ENCODE measurements at places on chromosomes 1 and 21.

DNA sequence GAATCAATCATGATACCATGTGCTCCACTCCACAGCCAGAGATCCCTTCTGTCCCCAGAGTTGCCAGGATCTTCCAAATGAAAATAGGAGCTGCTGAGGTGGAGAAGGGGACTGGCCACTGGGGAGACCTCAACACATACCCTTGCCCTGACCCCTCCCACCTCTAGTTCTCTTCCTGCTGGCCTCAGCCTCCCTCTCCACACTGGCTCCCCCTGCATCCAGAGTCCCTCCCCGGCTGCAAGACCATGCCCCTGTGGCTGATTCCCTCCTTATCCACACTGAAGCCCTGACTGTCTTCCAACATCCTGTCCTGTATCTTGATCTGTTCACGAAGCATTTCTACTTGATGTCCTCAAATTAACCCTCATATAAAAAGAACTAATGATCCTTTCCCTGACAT, 21.1 kb upstream of the CDK18 start:
- no peak for DNase-seq

GRCh38 chr1:55781003-55781402, 565.8 kb upstream of the USP24 start:
- no peak for DNase-seq

DNA sequence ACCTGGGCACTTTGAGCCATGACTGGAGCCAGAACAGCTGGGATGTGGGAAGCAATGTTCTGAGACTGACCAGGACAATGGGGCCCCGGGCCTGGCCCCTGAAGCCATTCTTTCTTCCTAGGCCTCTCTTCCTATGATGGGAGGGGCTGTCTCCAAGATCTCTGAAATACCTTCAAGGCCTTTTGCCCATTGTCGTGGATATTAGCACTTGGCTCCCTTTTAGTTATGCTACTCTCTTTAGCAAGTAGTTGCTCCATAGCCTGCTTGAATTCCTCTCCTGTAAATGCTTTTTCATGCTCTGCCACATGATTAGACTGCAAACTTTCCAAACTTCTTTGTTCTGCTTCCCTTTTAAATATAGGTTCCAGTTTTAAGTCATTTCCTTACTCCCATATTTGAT, 262.9 kb upstream of the CACYBP start:
- no peak for DNase-seq

DNA sequence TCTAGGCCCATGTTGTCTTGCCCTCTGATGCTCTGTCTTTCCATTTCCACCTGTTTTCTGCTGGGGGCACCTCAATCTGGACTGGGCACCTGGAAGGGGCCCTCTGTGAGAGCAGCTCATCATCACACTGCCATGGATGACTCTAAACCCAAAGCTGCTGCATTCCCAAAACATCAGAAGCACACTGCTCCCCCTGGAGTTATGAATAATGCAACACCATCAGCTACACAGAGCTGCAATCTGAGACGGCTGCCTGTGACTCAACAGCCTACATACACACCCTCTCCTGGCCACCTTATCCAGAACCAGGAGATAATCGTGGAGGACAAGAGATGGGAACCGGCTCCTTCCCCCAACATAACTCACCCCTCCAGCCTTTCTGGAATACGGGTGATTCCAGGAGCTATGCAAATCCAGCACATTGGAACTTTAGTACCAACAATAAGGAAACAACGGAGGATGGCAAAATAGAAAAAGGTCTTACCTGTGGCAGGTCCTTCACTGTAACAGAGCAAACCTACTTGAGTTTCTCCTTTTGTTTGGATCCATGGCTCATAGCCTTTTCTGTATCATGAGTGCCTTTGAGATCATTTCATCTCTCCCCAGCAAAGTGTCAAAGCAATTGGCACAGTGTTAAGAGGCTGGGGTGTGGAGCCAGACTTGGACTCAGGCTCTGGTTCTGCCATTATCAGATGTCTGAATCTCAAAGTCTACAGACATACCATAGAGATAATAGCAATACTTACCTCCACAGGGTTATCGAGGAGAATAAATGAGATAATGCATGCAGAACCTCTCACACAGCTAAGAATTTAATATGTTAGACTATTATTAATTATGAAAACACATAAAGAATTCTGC, 29.3 kb downstream of the AK2 start:
- no peak for DNase-seq

DNA sequence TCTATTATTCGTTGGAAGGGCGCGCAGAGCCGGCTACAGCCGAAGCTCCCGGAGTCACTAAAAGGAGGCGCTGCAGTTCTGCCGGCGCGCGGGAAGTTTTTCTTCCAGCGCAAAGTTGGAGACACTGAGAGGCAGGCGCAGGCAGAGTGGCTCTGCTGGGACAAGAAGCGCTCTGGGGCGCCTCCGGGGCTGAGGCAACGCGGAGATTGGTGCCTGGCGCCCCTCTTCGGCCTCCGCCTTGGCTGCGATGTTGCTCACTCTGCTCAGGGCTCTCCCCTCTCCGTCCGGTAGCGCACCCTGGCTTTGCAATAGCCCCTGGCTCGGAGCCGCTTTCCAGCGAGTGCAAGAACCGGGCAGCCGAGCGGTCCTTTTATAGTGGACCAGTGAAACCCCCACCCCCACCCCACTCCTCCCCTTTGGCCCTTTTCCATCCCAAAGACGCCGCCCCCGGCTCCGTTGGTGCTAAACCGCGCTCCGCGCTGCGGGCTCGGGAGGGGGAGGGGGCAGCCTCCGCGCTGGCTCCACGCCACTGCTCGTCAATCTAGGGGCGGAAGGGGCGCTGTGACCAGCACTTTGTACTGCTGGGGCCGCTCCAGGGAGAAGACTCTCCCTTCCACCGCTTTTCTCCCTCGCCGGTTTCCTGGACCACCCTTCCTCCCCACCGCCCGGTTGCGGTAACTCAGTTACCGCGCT, at the start of gene ADAMTS1:
TSS of gene ADAMTS1 (minus strand) at position 344 of the 693 bp plus-strand sequence. CDS start 455 bp downstream, outside the sequence.
- DNase-seq, result no peak

- DNase-seq, result no peak
Measured at GRCh38 chr1:94851571-94851970, 31.4 kb downstream of the SLC44A3 start.

GRCh38 chr1:3051270-3052268, 17.4 kb upstream of the PRDM16 start:
- no peak for DNase-seq

GRCh38 chr1:2856066-2856390, 54.5 kb upstream of the TTC34 start:
- DNase-seq, result no peak

- no peak for DNase-seq
Measured at GRCh38 chr1:152067150-152067549, 21.7 kb downstream of the TCHHL1 start.

DNA sequence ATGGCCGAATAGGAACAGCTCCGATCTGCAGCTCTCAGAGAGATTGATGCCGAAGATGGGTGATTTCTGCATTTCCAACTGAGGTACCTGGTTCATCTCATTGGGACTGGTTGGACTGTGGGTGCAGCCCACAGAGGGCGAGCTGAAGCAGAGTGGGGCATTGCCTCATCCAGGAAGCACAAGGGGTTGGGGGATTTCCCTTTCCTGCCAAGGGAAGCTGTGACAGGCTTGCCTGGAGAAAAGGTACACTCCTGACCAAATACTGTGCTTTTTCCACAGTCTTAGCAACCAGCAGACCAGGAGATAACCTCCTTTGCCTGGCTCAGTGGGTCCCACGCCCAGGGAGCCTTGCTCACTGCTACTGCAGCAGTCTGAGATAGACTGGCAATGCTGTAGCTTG, 66.9 kb downstream of the HSD3B1 start:
- DNase-seq, result no peak

DNA sequence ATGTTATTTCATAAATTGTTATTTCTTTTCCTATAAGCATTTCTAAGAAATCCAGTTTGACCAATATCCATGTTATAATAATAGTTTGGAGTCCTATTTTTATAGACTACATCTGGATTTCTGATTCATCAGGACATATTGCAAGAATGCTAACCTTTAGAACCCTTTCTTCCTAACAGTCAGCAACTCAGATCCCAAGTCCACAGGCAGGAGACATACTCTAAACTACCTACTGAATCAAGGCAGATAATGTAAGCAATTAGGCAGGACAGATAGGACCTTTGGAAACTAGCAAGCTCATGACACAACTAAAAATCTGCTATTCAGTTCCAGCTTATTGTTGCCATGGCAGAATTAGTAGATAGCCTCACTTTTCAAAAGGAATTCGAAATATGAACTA, 104.1 kb downstream of the DENND1B start:
- no peak for DNase-seq

DNA sequence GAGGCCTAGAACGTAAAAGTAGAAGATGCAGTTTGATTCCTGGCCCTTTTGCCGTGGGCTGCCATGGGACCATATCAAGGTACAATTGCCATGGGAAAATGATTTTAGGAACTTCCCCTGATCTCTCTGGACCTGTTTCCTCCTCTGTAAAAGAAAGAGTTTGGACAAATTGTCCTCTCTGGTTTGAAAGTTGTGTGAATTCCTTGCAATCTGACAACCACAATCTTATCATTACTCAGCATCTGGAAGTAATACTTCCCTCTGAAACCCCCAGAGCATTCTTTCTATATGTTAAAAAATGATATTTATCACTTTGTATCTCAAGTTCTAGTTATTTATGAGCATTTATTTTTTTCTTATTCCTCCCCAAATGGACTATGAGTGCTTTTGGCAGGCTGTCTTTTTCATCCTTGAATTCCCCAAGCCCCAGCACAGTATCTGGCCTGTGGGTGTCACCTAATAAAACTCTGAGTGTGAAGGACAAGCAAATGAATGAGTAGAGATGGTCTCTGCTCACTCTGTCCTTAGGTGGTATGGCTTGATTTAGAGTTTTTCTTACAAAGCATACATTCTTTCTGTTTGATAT, 181.1 kb downstream of the DYRK1A start:
- no peak for DNase-seq

GRCh38 chr1:34037109-34037508, 127.9 kb downstream of the CSMD2 start:
- no peak for DNase-seq

DNA sequence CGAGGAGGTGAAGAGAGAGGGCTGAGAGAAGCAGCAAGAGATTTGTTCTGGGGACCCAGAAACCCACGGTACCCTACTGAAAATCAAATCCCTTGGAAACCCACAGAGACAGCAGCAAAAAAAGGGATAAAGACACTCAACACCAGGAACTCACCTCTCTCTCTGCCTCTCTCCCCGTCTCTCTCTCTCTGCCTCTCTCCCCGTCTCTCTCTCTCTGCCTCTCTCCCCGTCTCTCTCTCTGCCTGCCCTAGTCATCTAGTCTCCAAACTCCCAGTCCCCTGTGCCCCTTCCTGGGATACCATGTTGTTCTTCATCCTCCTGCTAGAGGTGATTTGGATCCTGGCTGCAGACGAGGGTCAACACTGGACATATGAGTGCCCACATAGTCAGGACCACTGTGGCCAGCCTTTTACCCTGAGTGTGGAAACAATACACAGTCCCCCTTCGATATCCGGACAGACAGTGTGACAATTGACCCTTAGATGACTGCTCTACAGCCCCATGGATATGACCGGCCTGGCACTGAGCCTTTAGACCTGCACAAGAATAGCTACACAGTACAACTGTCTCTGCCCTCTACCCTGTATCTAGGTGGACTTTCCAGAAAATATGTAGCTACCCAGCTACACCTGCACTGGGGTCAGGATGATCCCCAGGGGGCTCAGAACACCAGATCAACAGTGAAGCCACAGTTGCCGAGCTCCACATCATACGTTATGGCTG, 9.8 kb upstream of the ALDH9A1 start:
- DNase-seq, result no peak

GRCh38 chr1:178057912-178058534, 35.9 kb upstream of the RASAL2 start:
- DNase-seq, result no peak

GRCh38 chr1:112704934-112705627, 1.8 kb downstream of the RHOC start:
- peak; percentile 91 for DNase-seq

DNA sequence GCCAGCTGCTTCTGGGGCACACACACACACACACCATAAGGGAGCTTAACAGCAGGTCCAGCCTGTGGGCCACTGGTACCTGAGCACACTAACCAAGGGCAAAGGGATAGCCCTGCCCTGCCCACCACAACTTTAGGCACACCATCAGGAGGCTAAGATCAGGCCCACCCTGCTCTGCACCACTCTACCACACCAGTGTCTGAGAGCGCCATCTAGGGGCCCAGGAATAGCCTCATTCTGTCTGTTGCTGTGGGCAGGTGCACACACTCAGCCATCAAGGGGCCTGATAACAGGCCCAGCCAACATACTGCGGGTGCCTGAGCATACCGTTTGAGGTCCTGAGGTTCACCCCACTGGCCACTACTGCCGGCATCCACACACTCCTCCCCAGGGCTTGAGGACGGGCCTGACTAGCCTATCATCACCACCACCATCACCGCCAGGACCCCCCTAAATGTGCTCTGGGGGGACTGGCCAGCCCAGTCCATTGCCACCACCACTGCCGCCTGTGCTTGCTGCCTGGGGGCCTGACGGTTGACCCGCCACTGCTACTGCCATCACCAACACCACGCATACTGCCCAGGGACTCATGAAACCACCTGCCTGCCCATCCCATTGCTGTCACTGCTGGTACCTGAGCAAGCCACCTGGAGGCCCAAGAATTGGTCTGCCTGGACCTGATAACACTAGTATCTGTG, 31.3 kb downstream of the NSL1 start:
- peak; percentile 34 for DNase-seq

DNA sequence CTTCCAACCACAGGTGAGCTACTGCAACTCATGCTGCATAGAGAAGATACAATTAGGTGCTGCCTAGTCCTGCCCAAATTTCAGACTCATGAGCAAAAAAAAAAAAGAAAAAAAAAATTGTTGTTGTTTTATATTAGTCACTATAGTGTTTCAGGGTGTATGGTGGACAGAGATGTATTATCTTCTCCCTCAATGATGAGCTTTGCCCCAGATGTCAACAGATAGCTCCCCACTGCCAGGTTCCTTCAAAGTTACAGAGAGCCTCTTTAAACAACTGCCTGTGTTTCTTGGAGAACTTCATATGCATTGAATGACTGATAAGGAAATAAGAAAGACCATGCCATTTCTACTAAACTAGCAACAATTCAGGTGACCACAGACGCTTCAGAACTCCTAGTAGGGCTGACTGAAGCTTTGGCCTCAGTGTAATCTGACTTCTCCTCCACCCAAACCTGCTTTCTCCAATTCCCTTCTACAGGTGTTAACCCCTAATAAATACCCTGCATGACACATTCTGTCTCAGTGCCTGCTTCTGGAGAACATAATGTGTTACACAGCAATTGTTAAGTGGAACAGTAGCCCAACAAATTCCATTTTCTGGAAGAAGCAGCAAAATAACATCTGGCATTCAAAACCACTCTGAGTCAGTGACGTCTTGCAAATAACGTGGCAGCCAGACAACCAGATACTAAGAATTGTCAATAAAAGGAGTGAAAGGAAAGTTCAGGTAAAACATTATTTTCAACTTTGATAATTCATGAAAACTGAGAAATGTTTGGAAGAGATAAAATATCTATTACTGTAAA, 147.7 kb downstream of the CDC42BPA start:
- no peak for DNase-seq

GRCh38 chr21:46472246-46472645, 13.6 kb downstream of the DIP2A start:
- DNase-seq, result no peak

Data from GM20000 (cell line).